ENCODE measurements at places on chromosomes 3 and 15.

- DNase-seq, result no peak
These were observed 58.1 kb downstream of the CD200 start for GRCh38 chr3:112390783-112391641.

DNA sequence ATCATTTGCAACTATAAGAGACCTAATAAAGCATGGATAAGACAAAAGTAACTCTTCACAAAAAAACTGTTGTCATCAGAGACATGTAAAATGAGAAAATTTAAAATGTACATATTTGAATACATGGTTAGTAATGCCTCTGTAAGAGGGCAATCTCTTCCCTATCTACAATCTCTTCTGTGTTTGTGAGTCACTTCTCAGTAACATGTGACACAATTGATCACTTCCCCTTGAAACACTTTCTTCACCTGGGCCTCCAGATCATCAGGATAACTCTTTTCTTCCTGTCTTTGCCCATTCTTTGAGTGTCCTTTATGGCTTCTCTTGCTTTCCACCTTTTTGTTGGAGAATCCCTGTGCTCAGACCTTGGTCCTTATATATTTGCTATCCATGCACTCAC lies 50.4 kb downstream of the TFDP2 start:
- no peak for DNase-seq

DNA sequence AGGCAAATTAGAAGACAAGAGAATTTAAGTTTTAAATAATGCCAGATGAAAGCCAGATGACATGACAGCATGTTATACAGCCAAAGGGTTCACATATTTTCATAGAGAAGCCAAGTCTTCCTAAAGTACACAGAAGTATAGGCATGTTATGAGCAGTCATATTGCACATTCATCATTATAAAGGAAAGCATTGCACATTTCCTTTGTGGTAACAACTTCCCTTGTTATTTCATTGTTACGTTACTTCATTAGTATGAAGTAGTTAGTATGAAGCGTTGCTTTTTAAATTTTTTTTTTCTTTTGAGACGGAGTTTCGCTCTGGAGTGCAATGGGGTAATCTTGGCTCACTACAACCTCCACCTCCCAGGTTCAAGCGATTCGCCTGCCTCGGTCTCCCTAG lies 4.6 kb upstream of the ABCC5 start:
- DNase-seq, result no peak

DNA sequence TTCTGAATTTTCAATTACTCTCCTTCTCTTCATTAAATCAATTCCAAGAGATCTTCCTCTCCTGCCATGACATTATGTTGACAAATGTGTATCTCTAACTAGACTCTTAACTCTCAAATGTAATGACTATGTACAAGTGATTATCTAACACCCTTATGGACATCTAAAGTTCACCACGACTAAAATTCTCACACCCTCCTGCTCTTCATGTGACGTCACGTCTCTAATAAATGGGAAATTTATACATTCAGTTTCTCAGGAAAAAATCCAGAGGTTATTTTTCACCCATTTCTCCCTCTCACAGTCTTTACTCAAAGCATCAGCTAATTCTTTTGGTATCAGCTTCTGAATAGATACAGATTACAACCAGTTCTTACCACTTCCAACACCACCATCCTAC lies 237.5 kb upstream of the EPHA6 start:
- no peak for DNase-seq

DNA sequence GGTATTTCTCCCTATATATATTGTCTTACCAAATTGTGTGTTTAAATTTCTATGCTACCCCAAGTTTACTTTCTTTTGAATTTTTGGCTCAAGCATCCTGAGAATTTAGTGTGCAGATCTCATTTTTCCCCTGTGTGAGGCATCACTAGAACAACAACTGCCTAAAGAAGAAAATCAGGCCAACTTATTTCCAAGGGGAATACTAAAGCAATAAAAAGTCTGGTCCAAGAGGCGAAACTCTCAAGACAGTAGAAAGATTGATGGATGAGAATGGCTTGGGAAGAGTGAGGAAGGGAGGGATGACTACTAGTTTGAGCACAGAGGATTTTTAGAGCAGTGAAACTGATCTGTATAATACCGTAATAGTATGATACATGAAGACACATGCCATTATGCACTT lies 86.3 kb upstream of the CFAP20DC start:
- DNase-seq, result no peak

GRCh38 chr3:184030536-184030935 lies 1.0 kb upstream of the HTR3D start:
- no peak for DNase-seq

DNA sequence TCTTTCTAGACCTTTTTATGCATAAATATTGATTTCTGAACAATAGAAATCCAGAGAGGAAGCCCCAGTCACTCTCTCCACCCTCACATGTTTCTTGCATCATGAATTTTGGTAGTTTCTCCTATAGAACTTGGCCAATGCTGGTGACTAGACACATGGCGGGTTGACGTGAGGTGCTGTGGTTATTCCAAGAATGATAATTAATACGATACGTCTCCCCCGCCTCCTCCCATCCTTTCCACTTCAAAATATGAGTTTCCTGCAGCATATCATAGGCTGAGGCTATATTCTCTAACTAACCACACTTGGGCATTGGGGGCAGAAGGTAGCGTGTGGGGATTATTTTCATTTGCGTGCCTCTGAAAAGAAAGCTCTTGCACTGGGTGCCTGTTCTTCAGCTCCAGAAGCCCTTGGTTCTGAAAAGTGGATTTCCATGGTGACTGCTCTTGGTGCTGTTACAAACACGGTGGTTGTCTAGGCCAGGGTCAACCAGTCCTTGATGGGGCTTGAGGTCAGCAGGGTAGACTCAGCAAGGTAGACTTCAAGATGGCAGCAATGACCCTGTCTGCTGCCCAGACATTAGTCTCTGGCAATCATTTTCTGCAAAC lies 5.3 kb downstream of the TNFSF10 start:
- peak; percentile 72 for DNase-seq

DNA sequence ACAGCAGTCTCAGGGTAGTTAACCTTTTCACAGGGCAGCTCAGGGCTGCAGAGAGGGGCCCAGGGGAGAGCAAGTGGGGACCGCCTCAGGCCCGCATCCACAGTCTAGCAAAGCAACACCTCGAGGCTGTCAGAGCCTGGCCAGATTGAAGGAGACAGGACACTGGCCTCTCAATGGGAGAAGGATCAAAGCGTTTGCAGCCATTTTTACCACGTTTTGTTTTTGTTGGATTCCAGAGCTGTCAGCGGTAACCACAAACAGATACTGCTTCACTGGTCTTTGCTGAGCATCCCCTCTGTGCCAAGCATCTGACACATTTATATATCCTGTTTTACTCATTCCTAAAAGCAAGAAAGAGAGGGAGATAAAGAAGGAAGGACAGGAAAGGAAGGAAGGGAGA lies 153.8 kb downstream of the SHQ1 start:
- DNase-seq, result no peak

DNA sequence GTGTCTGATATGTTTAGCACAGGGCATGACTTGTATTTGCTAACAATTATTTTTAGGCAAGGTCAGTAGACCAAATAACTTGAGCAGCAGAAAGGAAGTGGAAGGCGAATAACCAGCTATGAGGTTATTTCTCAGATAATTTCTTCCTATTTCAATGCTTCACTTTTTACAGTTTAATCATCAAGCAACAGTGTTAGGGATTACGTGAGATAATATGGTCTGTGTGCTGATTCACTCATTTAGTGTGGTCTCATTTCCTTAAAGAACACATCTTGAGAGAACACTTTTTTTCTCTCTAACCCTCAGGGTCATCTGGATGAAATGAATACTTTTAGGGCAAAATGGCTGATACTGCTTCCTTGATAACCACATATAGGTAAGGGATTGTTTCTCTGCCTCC lies 126.0 kb upstream of the CCNL1 start:
- no peak for DNase-seq

- DNase-seq, result no peak
These were observed 47.8 kb downstream of the LRRK1 start for GRCh38 chr15:100966997-100967396.

DNA sequence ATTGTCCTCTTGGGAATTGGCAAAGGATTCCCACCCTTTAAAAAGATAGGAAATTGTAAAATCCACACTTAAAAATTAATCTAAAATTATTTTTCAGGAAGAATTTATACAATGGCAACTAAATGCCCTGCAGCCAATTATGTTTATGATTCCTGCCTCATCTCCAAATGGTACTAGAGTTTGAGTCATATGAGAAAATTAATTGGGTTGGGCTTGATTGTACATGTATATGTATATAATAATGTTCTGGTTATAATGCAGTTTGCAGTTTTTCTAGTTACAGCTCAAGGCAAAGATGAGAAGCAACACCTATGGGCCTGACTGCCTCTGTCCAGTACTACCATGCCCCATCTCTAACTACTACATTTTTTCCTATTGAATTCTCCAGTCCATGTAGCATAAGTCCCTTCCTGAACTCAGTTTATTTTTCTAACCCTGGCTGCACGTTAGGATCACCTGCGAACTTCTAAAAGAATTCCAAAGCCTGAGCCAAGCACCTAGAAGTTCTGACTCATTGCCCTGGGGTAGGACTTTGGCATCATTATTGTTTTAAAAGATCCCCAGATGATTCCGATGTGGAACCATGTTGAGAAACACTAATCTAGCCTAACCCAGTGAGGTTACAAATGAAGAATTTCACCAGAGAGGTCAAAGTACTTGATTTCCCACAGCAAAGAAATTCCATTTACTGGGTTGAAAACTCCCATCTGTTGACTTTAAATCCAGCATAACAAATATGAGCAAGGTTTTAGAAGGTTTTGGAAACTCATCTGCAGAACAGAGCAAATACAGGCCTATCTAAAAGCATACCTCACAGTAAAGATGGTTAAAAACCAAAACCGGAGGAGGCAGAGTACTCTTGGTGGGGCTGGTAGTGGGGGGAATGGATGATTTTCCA lies 19.4 kb downstream of the TGFBR2 start:
- DNase-seq, result no peak

GRCh38 chr3:20539666-20540065 lies 353.7 kb upstream of the SGO1 start:
- DNase-seq, result no peak

- DNase-seq, result no peak
These were observed 1.3 kb upstream of the DPP8 start for GRCh38 chr15:65518633-65519285.

GRCh38 chr3:195319060-195319459 lies 48.1 kb upstream of the XXYLT1 start:
- DNase-seq, result no peak

- DNase-seq, result no peak
These were observed 152.5 kb downstream of the ADAMTS17 start for GRCh38 chr15:100189319-100189718.

- no peak for DNase-seq
These were observed 54.6 kb downstream of the SPRED1 start for GRCh38 chr15:38307251-38307650.

DNA sequence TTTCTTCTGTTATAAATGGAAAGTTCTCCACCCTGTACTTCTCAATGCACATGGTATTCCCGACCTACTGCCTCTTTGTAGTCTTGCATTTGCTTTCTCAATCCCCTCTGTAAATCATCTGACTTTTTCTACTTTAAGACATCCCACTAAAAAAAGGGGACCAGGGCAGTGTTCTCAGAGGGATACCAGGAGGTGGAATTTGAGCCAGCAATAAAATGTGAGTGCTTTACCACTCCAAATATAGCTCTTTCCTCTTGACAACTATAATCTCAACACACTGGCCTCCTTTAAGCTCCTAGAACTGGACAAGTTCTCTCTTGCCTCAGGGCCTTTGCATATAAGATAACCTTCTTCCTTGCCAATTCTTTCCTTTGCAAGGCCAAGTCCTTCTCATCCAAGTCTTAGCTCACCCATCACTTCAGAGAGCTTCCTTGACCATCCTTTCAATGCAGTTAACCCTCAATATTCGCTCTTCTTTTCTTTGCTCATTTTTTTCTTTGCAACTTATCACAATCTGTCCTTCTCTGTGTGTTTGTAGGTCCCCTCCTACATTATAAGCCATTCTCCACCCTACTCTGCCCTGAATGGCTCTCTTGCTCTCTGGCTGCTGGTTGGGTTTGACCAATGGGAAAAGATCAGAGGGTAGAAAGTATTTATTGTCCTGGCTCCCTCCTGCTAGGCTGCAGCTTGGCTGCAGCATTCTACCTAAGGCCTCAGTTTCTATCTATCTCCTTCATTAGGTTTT lies 93.4 kb downstream of the PRICKLE2 start:
- DNase-seq, result no peak

DNA sequence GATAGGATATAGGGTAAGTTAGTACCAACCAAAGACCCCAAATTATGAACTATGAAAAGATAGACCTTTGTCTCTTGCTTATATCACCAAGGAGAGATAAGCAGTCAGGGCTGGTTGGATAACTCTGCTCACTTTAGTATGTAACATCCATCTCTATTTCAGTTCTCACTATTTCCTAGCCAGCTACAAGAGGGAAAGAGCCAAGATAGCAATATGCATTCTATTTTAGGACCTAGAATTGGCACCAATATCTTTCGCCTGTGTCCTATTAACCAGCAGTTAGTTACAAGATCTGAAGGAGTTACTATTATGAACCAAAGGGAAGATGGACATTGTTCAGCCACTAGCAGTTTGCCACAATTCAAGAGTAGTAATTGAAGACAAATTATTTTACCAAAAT lies 457.5 kb downstream of the NSUN3 start:
- no peak for DNase-seq

- DNase-seq, result no peak
These were observed 64.3 kb upstream of the LRRN1 start for GRCh38 chr3:3734881-3735280.

DNA sequence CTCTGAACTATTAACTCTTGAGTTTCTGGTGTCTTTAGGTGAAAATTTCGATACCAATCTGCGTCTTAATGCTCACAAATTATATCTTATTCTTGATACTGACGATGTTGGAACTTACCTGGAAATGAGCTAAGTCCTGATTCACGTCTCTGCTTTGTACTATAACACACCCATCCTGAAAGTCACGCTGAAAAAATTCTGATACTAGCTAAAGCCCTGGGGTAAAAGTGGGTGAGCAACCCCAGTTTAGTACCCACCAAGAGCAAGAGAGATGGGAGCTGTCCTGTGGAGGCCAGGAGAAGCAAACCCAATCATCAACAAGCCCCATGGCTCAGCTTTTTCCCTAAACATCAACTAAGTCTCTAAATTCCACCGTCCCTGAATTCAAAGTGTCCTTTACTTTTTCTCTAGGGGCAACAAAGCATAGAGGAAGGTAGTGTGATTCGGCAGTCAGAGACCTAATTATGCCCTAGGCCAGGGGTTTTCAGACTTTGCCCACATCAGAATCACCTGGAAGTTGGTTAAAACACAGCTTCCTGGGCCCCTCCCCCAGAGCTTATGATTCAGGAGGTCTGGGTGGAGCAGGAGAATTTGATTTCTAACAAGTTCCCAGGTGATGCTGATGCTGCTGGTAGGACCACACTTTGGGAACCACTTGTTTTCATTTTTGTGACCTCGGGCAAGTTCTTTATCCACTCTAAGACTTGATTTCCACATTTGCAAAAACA lies 90.2 kb downstream of the OSBPL10 start:
- no peak for DNase-seq

Measured in stimulated activated CD4-positive, alpha-beta T cell treated with anti-CD3 and anti-CD28 coated beads, Interleukin-1b, Interleukin-23, amount 100 ng/mL, for 48 hours (primary cell).